ENCODE measurements at places on chromosomes 5 and 9.
A peak's percentile ranks its signal among the peaks of the same experiment; 100 is the strongest.

- no peak for DNase-seq
Measured at GRCh38 chr5:54608423-54609085, 91.0 kb downstream of the SNX18 start.

DNA sequence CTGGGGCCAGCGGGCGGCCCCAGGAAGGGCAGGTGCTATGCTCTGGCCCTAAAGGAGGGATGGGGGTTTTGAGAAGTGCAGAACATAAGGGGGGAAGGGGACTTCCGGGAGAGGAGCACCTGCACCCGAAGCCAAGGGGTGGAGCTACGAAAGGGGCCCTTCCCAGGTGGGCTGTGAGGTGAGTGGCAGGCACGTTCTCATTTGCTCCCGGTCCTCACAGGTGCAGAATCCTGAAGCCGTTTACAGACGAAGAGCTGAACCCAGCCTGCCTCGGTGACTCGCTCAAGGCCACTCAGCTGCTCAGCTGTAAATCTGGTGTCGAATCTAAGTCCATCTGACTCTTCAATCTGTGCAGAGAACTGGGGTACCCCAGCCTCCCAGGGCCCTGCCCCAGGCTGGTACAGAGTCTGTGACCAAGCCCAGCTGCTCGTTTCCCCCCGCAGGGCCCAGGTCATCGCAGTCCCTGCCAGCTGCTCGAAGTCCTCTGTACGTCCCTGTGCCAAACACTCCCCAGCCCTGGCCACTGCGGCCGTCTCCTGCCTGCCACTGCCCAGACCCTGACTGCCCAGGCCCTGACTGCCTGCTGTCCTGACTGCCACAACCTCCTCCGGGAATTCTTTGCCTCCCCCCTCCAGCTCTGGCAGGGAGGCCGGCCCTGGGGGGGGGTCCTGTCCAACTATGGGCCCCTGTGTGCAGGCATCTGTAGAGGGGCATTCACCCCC, 53.8 kb upstream of the RXRA start:
- no peak for DNase-seq

DNA sequence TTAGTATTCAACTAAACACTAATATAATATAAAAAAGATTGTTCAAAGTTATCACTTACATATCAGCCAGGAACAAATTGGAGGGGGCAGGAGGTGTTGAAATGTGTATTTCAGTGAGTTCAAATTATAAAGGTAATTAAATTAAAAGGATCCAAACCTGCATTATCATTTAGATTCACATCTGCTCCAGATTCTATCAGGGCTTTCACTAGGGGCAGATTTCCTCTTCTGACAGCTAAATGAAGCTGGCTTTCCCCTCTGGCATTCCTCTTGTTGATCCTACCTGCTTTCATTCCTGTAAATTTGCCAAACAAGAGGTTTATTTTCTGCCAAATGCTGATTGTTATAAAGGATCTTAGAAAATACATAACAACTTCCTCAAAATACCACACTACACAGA, 86.3 kb upstream of the GCNT4 start:
- no peak for DNase-seq

- DNase-seq = no peak
Measured at GRCh38 chr9:27183131-27183530, 74.1 kb downstream of the TEK start.

DNA sequence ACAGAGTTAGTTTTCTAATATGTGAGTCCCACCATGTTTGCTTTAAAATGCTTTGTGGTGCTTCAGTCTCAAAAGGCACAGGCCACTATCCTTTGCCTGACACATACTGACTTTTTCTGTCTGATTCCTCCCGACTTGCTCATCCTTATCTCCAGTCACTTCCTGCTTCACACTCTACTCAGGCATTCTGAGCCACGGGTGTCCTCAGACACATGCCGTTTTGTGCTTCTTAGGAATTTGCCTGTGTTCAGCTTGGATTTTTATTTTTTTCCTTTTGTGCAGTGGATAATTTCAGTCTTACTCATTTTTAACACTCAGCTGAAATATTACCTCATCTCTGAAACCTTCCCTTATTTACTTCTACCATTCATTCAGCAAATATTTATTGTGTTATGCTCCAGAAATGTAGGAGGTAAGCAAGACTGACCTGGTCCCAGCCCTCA, 54.1 kb downstream of the MAN2A1 start:
- no peak for DNase-seq

DNA sequence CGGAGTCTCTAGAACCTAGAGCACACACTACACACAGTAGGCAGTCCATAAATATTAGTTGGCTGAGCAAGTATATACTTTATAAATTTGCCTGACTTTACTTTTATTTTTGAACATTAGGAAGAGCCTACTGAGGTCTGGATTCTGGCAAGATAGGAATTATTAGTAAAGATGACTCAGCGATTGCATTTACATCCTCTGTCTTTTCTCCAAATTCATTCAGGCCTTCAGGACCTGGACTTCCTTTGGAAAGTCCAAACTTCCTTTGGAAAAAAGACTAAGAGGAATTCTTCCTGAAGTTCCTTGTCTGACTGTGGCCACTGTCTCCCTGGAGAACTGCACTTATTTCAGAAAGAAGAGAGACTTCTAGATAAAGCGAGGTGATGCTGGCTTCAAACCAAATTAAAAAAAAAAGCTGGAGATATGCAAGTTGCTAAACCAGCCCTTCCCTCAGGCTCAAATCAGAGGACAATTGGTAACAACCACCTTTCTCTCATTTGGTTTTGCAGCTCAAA, 251.3 kb downstream of the GAS1 start:
- no peak for DNase-seq

- DNase-seq = no peak
Measured at GRCh38 chr5:3931976-3932375, 336.3 kb downstream of the IRX1 start.

- DNase-seq = no peak
Measured at GRCh38 chr5:150394131-150394530, 18.6 kb downstream of the CD74 start.

- DNase-seq = no peak
Measured at GRCh38 chr9:117414220-117414905, 494 bp downstream of the ASTN2 start.

GRCh38 chr5:65382582-65382981, 99.1 kb downstream of the ADAMTS6 start:
- no peak for DNase-seq

DNA sequence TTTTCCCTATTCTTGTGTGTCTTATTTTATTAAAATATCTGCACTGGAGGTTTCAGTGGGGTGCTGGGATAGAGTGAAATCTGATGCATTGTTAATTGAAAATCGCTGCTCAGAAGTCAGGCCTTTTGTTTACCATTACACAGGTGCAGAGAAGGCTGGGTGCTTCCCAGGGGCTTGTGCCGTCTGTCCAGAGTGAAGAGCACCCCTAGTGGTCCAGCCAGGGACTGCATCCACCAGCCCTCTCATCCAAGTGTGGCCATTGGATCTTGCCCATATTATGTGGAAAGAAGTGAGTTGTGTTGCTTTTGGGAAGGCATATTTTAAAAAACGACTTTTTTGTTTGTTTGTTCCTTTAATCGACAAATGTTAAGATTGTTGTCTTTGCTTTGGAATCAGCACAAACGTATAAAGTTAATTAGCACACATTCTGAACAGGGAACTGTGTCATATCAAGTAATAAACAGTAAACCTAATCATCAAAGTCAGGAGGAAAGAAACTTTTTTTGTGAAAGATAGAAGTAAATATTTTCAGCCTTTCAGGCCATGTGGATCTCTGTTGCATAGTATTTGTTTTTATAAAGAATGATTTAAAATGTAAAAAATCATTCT, 315.6 kb downstream of the MTRR start:
- no peak for DNase-seq

- DNase-seq = no peak
Measured at GRCh38 chr9:91502475-91502874, 78.8 kb upstream of the NFIL3 start.

DNA sequence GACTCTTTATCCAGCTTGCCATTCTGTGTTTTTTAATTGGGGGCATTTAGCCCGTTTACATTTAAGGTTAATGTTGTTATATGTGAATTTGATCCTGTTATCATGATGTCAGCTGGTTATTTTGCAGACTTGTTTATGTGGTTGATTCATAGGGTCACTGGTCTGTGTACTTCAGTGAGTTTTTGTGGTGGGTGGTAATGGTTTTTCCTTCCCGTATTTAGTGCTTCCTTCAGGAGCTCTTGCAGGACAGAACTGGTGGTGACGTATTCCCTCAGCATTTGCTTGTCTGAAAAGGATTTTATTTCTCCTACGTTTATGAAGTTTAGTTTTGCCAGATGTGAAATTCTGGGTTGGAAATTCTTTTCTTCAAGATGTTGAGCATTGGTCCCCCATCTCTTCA, 381.1 kb downstream of the MAN2A1 start:
- no peak for DNase-seq

- no peak for DNase-seq
Measured at GRCh38 chr5:172417983-172418630, 36.2 kb downstream of the SH3PXD2B start.

GRCh38 chr5:157216391-157217142, 35.9 kb downstream of the ITK start:
- no peak for DNase-seq

DNA sequence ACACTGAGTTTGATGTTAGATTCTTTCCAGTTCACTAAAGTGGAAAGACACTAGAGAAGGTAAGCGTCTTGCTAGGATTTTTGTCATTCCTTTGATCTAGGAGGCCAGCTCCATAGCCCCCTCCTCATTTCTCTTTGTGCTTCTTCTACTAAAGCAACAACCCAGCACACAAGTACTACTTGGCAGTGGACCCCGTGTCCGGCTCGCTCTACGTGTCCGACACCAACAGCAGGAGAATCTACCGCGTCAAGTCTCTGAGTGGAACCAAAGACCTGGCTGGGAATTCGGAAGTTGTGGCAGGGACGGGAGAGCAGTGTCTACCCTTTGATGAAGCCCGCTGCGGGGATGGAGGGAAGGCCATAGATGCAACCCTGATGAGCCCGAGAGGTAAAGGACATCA, 76.6 kb upstream of the WWC1 start:
- no peak for DNase-seq

- DNase-seq = no peak
Measured at GRCh38 chr9:92808726-92809451, 44.3 kb upstream of the BICD2 start.

DNA sequence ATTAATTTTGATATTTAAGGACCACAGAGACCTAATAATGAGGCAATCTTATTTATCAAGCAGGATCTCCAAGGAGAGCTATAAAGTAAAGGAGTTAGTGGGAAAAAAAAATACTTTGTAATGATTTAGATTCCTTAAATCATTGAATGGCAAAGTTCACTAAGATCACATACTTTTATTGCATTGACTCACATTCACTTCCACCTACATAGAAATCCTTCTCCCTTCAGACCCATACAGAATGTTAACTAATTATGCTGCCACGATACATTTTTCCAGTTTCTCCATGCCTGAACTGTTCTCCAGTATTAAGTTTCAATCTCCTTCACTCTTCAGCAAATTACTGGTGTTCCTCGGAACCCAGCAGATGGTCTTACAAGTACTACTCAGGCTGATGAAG, 388.7 kb downstream of the EFNA5 start:
- DNase-seq = no peak

DNA sequence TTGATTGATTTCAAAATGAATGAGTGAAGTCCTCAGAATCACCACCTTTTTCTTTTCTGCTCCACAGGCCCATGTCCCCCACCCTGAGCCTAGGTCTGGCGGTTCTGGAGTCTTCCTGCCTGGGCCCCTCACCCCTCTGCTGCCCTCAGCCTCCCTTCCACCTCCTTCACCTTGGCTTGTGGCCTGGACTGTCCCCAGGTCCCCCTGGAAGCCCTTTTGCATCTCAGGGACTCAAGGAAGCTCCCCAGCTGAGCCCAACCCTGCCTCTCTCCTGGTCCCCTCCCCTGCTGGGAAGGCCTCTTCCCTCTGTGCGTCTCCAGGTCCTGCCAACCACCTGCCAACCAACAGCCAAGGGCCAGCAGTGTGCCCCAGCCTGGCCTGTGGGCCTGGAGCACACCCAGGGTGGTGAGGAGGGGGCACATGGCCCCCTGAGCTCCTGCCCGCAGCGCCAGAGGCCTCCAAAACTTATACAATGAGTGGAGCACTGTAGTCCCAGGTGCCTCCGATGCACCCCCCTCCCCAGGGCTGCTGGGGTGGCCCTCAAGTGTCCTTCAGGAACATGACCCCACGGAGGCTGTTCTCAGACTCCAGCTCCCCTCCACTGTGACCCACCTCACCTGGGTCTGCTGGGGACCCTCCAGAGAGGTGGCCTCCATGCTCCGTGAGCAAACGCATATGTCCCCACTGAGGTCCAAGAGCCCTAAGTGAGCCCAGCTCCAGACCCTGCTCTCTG, 20.3 kb downstream of the GLT6D1 start:
- no peak for DNase-seq

DNA sequence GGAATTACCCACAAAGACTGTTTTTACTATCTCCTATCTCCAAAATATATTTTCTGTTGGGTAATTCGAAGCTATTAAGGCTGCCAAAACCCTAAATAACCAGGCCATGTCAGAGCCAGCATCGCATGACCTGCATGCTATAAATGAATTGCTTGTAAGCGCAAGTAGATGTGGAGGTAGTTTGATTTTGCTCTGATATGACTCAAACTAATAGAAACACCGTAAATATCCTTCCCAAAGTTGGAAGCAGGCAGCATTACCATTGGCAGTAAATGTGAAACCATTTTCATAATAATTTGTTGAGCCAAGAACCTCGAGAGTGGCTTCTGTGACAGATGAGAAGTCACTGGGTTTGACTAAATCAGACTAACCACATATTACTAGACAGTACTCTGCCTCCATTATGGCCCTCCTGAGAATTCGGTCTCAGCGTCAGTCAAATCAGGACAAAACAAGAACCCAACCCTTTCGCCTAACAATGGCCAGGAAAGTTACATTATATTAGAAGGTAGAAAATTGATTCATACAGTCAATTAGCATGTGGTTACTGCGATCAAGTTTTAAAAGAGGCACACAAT, 289.8 kb downstream of the SPOCK1 start:
- DNase-seq = no peak

DNA sequence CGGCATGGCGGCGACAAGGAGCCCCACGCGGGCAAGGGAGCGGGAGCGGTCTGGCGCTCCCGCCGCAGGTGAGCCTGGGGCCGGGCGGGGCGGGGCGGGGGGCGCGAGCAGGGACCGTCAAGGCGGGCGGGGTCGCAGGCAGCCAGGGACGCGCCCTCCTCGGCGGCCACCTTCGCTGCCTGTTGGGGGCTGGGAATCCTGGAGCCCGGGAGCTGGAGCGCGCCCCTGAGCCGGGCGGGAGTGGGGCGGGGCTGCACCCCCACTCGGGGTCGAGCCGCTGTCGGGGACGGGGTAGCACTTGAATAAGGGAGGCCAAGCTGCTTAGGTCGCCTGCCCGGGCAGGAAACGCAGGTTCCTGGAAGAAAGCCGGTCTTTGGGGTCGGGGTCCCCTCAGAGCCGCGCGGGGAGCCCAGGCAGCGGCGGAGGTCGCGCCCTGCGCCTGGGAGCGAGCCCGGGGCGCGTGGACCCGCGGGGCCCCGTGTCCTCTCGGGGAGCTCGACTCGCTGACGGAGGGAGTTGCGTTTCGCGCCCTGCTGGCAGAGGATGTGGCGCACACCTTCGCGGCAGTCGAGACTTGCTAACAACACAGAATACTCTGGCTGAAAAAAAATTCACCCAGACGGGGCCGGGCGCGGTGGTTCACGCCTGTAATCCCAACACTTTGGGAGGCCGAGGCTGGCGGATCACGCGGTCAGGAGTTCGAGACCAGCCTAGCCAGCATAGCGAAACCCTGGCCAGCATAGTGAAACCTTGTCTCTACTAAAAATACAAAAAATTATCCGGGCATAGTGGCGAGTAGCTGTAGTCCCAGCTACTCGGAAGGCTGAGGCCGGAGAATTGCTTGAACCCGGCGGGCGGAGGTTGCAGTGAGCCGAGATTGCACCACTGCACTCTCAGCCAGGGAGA, 552 bp downstream of the OTULINL start:
- peak; percentile 78 for DNase-seq

Data from T follicular helper cell (primary cell).